ENCODE measurements at places on chromosomes 13 and 19. TPM values are rescaled to one million over a fixed set of nuclear protein-coding genes. Genes with fewer than 3 reads are reported as not detected.

Gene MTUS2
- 6.9 TPM for total RNA-seq

Gene TMEM255B
- 0.31 TPM for total RNA-seq

Gene F2RL3
- total RNA-seq: not detected

Gene SH3GL1
- 22.8 TPM for total RNA-seq

Gene ARHGAP45
- 2.8 TPM for total RNA-seq

Gene CYSLTR2
- 1.9 TPM for total RNA-seq

Gene MAP4K1
- total RNA-seq: 0.31 TPM

Gene LRRC25
- 0.31 TPM for total RNA-seq

Gene APOC1
- total RNA-seq: 0.94 TPM

Gene PSG1
- total RNA-seq: not detected

Gene PTH2
- not detected for total RNA-seq

Gene ZNF729
- total RNA-seq: not detected

Gene TGFBR3L
- total RNA-seq: not detected

Gene PSG7
- total RNA-seq: not detected

Gene HS6ST3
- total RNA-seq: 21.3 TPM

Gene MYO1F
- total RNA-seq: 1.6 TPM

Gene NALCN
- total RNA-seq: 21.6 TPM

Gene DAZAP1
- total RNA-seq: 40.1 TPM

Gene GAPDHS
- total RNA-seq: not detected

Gene TTC9B
- 41.6 TPM for total RNA-seq

Gene THSD8
- total RNA-seq: not detected

Gene KLK4
- not detected for total RNA-seq

Gene SMIM44
- not detected for total RNA-seq

Gene KLK12
- not detected for total RNA-seq
